Brain pericyte (primary cell): ENCODE measurements at places on chromosomes 1 and 21.
A peak's percentile ranks its signal among the peaks of the same experiment; 100 is the strongest.

GRCh38 chr1:30321246-30321910 lies 402.0 kb downstream of the MATN1 start:
- DNase-seq: no peak

- no peak for DNase-seq
Observed at GRCh38 chr1:23118957-23119792, 49.5 kb downstream of the LUZP1 start.

- no peak for DNase-seq
Observed at GRCh38 chr1:240711020-240711419, 99.1 kb upstream of the GREM2 start.

DNA sequence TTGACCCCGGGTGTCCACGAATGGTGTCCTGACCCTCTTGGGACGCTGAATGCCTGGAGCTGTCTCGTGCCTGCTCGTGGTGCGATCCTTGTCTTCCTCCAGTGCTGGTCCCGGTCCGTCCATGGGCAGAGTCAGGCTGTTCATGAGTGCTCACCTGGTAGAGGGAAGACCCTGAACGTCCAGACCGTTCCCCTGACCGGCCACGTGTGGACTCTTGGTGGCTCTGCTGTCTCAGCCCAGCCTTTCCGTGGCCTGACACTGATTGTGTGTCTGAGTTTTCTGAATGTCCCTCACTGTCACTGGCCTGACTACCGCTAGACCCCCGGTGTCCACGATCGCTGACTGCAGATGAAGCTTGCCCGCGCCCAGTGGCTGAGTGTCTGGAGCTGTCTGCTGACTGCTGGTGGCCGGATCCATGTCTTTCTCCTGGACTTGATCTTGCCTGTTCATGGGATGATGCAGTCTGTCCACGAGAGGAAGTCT lies 11.7 kb downstream of the FLG start:
- DNase-seq: no peak

- no peak for DNase-seq
Observed at GRCh38 chr1:4084896-4085295, 184.8 kb upstream of the C1orf174 start.

DNA sequence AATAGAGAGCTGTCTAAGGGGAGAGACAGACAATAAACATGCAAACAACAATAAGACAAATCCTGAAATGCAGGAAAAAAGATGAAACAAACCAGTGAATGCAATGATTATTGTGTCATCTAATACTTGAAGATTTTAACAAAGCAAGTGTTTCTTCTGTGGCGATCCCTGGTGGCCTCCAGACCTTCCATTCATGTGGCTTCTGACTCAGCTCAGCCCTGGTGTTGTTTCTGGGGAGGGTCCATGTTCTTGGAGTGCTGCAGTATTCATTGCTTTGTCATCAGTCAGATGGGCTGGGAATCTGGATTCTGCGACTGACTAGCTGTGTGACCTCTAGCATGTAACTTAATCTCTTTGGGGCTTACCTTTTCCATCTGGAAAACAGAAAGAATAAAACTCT lies 1.5 kb upstream of the C2CD4D start:
- peak; percentile 12 for DNase-seq

DNA sequence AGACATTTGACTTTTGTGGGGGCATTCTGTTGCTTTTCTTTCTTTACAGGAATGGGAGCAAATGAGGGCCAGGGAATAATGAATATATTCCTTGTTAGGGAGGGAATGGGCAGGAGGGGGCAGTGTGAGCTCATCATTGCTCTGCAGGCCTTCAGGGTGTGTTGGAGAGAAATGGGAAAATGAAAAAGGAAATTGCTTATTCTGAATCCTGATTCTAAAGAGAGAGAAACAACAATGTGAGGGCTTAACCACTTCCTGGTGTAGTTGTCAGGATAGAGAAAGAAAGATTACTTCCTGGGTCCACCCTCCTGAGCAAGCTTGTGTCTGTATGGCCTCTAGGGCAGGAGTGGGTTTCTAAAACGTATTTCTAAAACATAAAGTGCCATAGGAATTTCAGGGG lies 28.3 kb downstream of the VANGL2 start:
- no peak for DNase-seq

DNA sequence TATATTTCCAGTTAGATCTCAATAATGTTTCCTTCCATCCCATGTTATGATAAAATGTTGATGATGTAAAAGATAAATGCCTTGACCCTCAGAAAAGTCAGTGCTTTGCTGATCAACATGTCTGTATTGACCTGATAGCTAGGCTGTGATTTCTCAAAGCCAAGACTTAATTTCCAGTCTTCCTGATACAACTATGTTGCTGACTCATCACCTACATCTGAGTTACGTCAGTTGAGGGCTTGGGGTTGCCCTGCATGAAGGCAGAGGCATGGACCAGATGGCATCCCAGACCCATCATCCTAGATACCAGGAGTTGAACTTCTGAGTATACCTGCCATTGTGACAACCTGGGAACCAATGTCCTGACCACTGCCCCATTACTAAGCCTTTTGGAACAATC lies 4.8 kb downstream of the LCE1D start:
- no peak for DNase-seq

DNA sequence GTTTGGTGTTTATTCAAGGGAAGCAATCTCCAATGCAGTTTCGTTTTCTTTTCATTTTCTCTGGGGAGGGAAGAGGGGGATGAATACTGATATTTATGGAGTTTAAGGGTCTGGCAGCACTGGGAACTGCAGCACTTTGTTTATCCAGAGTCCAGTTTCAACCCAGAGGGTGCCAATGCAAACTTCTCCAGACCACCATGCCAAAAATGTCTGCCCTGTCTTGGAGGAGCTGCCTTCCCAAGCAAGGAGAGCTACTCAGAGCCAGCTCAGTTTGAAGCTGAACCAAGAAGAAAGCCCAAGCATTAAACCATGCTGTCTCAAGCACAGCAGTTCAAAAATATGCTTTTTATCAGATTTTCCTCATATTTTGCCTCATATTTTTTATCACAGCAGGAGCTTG lies 589.7 kb downstream of the LMO4 start:
- DNase-seq: no peak
